Stimulated activated CD4-positive, alpha-beta T cell treated with anti-CD3 and anti-CD28 coated beads, TNF-alpha, amount 100 ng/mL, for 48 hours (primary cell): ENCODE measurements at places on chromosomes 1 and 21.

DNA sequence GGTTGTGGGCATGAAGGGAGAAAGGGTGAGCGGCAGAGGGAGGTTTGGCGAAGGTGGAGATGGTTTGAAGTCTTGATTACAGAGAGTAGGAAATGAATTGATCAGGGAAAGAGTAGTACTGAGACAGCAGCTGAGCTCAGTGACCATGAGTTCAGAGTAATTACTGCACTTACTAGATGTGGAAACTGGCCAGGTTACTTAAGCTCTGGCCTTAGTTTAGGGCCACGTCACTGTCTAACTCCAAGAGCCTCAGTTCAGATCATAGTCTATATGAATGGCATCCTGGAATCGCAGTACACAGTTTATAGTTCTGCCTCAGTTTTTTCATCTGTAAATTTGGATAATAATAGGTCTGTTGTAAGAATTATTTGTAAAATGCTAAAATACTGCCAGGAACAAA lies 78.1 kb downstream of the KCTD3 start:
- no peak for DNase-seq

GRCh38 chr21:46607636-46608035 lies 2.8 kb upstream of the S100B start:
- no peak for DNase-seq

- DNase-seq, result no peak
These were observed 68.6 kb upstream of the ERRFI1 start for GRCh38 chr1:8094481-8095241.

DNA sequence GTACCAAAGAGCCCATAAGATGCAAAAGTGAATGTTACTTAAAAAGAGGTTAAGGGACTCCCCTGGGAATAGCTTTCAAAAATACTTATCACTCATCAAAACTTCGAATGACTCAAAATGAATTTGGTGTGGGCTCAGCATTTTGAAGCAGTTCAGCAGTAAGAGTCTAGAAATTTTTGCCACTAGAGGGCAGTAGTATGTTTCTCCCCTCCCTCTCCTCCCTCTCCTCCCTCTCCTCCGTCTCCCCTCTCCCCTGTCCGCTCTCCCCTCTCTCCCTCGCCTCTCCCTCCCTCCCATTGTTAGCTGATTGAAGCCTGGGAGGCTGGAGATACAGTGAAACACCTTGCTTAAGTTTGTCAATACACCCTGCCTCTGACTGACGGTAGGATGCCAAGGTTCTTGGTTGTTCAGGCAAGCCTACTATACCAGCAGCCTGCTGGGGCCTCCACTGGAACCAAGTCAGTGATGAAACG lies 70.8 kb upstream of the TENT5C start:
- DNase-seq, result peak; percentile 22

DNA sequence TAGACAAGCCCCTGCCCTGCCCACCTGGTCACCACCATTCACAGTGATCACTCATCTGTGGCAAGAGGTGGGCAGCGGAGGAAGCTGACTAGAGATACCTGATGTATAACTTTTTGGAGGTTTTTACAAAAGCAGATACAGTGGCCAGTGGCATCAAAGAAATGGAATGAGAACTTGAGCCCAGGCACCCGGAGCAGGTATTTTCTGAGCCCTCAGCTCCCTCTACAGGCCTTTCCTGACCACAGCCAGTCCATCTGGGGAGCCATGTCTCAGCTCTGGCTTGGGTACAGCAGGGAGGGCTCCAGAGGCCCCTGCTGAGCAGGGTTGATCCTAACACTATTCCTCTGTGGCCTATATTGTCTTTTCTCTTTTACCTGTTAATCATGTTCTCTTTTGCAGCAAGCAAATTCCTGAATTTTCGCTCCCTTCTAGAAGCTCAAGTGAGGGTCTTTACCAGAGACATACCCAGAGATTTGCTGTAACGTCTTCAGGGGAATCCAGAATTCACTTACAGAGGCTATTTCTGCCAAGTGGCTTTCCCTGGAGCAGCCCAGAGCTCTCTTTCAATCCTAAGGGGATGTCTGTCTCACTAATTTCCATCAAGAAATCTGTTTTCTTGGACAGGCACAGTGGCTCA lies 27.3 kb downstream of the GPR157 start:
- no peak for DNase-seq

GRCh38 chr1:38611664-38612211 lies 247.8 kb downstream of the RRAGC start:
- DNase-seq, result no peak

DNA sequence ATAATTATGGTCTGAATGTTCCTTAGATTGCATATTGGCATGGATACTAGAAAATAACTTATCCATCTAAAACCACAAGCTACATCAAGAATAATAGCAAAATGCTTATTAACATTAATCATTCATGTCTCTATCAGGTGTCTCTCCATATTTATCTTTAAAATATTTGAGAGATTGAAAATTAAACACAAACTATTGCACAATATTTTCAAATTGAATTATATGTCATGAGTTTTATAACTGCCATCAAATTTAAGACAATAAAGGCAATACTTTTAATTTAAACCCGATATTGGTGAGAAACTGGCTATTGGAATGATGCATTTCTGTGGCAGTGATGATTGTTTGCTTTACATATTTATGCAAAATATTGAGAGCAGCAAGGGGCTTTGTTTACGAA lies 1506.8 kb upstream of the B3GALT2 start:
- no peak for DNase-seq
